Right renal pelvis (tissue), 4 donors: ENCODE measurements at places on chromosomes 6 and 20. TPM values are rescaled to one million over a fixed set of nuclear protein-coding genes. Genes with fewer than 3 reads are reported as not detected.

KIAA0408 gene
- polyA plus RNA-seq, result 5.5 TPM

SIRPA gene
- polyA plus RNA-seq, result 32.5 TPM

ADGRB3 gene
- polyA plus RNA-seq, result 5.5 TPM

DNA sequence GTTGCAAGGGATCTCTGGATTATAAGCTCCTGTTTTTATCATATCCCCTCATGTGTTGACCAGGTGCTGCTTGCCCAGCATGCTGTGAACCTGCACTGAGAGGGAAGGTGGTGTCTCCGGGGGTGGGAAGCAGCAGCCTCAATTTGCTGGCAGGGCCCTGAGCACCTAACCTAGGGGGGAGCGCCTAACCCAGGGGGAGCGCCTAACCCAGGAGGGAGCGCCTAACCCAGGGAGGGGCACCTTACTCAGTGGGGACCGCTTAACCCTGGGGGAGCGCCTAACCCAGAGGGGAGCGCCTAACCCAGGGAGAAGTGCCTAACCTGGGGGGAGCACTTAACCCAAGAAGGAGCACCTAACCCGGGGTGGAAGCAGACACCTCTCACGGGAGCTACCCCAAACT, 83.3 kb upstream of the QKI start:
- DNase-seq, result no peak

DNA sequence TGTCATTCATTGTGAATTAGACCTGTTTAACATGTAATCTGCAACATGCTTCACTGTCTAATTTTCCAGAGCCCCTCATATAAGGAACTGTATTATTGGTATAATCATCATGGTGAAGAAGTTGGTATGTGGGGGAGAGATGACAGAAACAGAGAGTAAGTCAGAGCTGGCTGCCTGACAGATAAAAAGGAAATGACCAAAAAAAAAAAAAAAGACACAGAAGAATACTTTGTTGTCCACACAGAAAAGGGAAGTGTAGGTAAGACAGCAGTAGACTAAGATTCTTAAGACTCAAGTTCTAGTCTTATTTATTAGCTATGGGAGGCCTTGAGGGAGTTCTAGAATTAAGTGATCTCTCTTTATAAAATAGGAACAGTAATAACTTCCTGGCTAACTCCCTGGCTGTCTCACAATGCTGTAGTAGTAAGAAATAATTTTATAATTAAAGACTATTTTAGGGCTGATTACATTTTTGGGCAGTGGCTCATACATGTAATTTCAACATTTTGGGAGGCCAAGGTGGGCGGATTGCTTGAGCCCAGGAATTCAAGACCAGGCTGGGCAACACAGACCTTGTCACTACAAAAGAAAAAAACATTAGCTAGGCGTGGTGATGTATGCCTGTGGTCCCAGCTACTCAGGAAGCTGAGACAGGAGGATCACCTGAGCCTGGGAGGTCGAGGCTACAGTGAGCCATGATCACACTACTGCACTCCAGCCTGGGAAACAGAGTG, 102.5 kb downstream of the PRL start:
- no peak for DNase-seq

DNA sequence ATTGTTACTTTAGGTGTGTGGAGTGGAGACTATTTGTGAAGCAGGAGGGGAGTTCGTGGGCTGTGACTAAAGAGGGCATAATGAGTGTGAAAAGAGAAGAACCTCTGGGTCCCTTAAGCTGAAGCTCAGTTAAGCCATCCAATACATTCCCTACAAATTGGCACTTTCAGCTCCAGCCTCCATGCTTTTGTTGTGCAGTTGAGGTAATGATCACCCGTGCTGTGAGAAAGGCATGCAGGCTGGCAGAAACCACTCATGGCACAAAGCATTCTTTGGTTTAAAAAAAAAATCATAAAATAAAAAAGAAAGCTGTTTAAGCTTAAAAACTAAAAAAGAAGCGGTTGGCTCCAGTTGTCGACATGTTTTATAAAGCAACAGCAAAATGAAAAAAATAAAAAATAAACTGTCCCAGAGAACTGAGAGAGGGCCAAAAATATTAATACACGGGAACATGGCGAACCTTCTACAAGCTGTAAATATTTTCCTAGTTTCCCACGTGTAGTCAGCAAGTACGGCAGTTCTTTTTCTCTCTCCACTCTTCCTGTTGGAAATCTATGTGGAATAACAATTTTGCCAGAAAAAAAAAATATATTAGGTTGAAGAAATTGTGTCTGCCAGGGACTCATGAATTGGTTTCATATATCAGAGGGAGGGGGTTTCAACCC, 82.2 kb downstream of the ANKRD60 start:
- no peak for DNase-seq

GRCh38 chr20:1935696-1936366, 40.6 kb downstream of the SIRPA start:
- DNase-seq, result no peak

- no peak for DNase-seq
Observed at GRCh38 chr6:35312076-35312800, 14.6 kb downstream of the DEF6 start.
